Progenitor cell of endocrine pancreas (in vitro differentiated cells): ENCODE measurements at places on chromosomes 11 and 22.

DNA sequence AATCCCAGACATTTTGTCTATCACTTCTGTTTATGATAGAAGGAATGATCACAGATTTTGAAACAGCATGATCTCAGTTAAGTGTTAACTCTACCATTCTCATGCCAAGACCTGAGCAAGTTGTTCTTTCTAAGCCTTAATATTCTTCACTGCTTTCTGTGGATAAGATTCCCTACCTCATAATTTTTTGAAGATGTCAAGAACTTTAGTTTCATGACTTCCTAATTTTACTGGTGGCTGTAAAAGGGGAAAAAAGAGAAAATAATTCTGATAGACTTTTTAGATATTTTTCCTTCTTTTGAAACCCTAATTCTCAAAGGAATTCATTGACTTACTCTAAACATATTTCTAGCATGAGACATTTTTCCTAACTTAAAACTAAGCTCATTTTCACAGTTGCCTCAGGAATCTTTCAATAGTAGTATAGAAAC lies 520.0 kb upstream of the LUZP2 start:
- DNase-seq = no peak

DNA sequence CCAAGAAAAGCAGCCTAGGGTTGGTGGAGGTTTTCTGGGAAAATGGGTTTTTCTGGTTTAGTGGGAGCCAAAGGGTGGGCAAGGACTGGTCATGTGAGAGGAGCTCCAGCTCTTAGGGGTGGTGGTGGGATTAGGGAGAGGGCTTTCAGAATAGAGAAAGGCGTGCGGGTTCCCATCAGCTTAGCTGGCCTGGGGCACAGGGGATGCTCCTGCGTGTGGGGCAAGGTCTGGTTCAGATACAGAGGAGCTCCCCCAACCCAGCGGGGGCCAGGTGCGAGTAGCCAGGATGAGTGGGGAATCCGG lies 644 bp downstream of the TMEM134 start:
- no peak for DNase-seq

GRCh38 chr11:61980783-61981541 lies 13.5 kb upstream of the FTH1 start:
- no peak for DNase-seq

DNA sequence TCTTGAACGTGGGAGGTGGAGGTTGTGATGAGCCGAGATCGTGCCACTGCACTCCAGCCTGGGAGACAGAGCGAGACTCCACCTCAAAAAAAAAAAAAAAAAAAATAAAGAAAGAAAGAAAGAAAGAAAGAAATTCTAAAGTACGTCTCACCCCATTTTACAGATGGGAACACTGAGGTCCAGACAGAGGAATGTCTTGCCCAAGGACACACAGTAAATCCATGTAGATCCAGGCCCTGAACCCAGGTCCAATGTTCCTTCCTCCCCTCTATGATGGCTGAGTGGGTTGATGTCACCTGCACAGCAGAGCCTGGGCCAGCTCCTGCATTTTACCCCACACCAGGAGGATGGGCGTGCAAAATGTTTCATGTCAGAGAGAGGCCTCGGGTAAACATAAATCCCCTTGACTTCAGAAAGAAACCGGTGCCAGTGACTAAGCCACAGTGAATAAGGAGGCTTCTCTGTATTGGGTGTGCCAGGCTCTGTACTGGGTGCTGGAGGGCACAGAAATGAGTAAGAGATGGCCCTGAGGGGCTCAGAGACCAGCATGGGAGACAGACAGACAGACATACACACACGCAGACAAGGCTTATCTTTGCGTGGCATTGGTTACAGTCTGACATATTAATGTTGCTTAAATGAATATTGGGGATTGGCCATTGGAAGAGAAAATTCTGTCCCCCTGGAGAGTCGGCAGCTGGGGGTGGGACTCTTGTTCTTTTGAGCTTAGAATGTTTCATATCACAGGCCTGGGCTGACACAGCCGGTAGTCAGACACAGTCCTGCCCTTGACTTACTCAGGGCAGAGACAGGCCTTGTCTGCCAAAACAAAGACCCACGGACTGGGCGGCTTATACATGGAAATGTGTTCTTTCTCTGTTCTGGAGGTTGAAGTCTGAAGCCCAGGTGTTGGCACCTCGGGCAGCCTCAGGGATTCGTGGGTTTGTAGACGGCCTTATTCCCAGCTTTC lies 105.4 kb downstream of the MIAT start:
- no peak for DNase-seq

DNA sequence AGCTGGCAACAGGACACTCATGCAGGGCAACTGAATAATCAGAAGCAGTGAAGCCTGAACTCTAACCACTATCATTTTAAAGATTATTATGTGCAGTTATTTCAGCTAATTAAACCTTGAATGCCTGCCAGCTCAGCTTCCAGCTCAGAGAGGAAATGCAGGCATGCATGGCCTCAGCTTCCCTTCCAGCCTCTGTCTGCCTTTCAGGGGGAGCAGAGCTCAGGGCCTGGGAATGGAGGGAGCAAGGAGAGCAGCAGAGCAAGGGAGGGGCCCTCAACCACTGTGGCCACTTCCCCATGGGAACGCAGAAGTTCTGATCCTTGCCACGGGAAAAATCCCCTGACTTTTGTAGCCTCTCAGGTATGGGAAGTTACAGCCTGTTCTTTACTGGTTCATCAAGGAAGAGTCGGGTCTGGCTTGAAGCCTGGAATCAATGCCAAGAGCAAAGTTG lies 32.5 kb upstream of the APLNR start:
- DNase-seq = no peak

DNA sequence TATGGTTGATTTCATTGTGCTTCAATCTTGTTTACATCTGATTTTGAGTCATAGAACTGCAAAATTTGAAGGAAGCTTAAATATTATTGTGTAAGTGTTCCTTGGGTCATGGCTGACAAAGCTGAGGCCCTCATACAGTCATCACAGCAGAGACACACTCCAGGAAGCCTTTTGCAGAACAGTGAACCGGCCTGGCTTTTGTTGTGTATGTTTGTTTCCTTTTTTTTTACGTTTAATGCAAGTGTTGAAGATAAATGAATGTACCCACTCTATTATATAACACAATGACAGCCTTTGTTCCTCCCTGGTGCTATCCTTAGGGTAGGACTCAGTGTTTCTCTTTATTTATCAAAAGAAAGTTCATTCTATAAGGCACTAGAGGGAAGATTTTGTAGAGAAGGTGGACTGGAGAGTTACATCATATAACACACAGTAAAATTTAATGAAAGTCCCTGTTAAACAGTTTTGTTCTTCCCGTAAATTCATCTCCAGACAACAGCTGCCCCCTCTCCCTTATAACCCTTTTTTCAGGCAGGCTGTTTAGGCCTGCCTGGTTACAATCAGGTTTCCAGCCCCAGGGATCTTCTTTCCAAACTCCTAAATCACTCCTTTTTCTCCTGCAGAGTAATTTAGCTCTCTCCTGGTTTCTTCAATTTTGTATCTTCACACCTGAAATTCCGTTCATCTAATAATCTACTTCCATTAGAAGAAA lies 34.3 kb upstream of the CSTF3 start:
- no peak for DNase-seq

GRCh38 chr22:19422440-19423301 lies 8.9 kb downstream of the HIRA start:
- DNase-seq = no peak

- DNase-seq = no peak
Observed at GRCh38 chr11:44852159-44852747, 98.4 kb downstream of the TP53I11 start.

- DNase-seq = no peak
Observed at GRCh38 chr11:68020575-68020974, 9.9 kb upstream of the NDUFS8 start.

DNA sequence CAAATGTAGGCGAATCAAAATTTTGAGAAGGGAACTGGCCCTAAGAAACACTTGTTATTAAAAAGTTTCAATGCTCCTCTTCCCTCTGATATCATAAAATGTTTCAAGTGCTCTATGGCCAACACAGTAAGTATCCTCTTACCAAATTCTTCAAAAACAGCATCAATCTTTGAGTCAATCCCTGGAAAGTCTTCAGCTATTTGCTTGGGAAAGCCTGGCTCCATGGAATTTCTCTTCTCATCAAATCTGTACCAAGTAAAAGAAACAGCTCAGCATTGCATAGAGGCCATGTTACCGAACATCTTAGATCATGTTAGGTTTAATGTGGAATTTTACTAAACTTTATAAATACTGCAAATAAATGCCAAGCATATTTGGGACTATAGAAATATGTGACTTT lies 6.3 kb downstream of the MMP3 start:
- DNase-seq = no peak

- DNase-seq = no peak
Observed at GRCh38 chr11:80559942-80560341, 1119.1 kb upstream of the TENM4 start.

- DNase-seq = no peak
Observed at GRCh38 chr22:31150615-31151014, 9.4 kb upstream of the RNF185 start.

- DNase-seq = no peak
Observed at GRCh38 chr22:40844951-40845350, 11.5 kb downstream of the ST13 start.

DNA sequence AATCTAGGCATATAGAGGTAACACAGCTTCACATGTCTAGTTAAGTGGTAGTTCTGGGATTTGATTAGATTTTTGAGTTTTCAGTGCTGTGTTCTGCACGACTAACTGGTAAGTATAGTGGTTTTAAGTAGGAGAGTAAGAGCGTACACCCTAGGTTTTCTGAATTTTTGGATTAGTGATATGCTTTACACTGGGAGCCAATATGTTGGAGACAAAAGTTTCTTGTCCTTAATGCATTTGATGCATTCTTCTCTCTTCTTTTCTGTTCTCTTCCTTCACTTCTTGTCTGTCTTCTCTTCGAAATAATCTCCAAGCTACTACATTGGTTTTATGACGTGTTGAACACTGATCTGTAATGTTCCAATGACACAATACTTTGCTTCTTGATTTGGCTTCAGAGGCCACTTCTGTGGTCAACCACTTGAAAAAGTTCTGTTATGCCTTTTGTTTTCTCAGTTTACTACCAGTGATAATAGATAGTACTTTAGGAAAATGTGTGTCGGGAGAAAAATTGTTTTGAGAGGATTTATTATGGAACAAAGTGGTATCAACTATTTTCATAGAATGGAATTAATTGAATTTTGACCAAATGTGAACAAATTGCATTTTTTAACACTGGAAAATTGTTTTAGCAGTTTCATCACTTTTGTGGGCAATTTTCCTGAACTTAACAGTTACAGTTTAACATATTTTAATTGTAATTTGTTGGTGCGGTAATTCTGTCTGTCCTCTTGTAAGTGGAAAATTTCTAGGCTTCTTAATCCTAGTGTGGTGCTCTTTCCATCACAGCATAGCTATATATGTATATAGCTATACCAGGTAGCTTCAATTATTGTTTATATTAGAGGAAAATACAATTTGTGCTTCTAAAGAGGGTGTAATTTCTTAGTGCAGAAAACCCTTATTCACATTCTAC lies 2.6 kb downstream of the PDE3B start:
- no peak for DNase-seq

- no peak for DNase-seq
Observed at GRCh38 chr11:13837286-13837685, 125.2 kb upstream of the SPON1 start.

DNA sequence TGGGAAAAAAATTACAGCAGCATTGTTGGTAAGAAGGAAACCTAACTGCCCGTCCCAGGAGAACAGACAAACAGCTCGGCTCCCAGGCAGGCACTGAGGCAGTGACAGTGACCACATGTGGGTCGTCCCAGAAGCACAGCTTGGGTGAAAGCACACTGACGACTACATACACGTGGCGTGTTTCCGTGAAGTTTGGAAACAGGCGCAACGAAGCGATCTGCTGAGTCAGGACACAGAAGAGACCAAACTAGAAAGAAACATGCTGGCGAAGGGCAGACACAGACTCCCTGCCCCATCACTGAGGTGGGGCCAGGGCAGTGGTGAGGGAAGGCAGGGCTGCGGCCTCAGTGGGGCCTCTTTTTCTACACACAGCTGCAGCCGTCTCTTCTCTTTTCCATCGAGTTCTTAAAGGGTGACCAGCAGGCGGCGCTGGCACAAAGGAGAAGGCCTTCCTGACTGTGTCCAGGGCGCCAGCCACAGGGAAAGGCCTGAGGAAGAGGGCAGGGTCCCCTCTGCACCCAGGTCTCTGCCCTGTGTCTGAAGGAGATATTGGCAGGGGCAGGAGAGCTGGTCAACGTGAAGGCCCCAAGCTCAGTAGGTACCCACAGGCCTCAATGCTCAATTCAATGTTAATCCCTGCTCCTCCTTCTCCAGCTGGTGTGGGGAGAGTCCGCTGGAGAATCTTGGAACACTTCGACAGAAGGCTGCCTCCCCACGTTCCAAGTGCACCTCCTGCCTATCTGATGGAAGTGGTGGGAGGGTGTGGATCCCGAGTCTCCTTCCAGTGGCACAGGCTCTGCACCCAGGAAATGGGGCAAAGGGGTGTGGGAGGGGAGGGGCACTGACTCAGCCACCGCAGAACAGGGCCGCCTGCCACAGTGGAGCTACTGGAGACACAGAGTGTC lies 19.9 kb downstream of the CARS1 start:
- DNase-seq = peak; percentile 61

GRCh38 chr11:73313652-73314051 lies 5.6 kb downstream of the ARHGEF17 start:
- DNase-seq = no peak

GRCh38 chr11:134643115-134644012 lies 231.3 kb upstream of the B3GAT1 start:
- DNase-seq = no peak

- peak; percentile 59 for DNase-seq
Observed at GRCh38 chr11:125625225-125625629, 264 bp downstream of the CHEK1 start.

GRCh38 chr11:120133216-120134105 lies 4.5 kb downstream of the TRIM29 start:
- DNase-seq = no peak

DNA sequence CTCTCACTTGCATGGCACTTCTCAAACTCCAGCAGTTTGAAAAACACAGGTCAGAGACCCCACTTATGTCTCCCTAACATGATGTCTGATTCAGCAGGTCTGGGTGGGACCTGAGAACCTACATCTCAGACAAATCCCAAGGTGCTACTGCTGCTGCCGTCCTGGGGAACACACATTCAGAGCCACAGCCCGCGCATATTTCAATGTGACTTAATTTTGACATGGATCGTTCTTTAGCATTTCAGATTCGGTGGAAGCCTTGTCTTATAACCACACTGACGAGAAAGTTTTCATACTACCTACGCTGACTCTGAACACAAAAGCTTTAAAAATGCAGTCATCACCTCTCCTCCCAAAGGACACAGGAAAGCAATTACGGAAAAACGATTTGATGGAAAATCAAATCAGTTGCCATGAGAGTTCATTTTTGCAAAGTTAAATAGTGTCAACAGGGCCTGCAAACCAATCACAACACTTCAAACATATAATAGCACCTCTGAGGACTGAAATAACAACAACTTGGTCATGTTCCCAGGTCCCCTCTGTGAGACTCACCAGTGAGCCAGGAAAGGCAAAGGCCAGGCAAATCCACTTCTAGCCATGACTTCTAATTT lies 132.6 kb downstream of the SHANK2 start:
- no peak for DNase-seq

GRCh38 chr11:20388096-20389055 lies 860 bp downstream of the PRMT3 start:
- DNase-seq = no peak

- no peak for DNase-seq
Observed at GRCh38 chr11:125170001-125170509, 5.5 kb downstream of the PKNOX2 start.

- DNase-seq = no peak
Observed at GRCh38 chr22:17281440-17281841, 62.2 kb upstream of the ADA2 start.

GRCh38 chr11:121514432-121515334 lies 61.9 kb upstream of the SORL1-AS1 start:
- DNase-seq = no peak
